CD4-positive, CD25-positive, alpha-beta regulatory T cell (primary cell): ENCODE measurements at places on chromosomes 3 and 15.

GRCh38 chr3:131699001-131699400, 196.2 kb upstream of the MRPL3 start:
- no peak for DNase-seq

GRCh38 chr3:47002171-47003055, 22.9 kb downstream of the NBEAL2 start:
- DNase-seq, result no peak

- DNase-seq, result no peak
Measured at GRCh38 chr15:92095693-92096092, 242.2 kb downstream of the SLCO3A1 start.

- no peak for DNase-seq
Measured at GRCh38 chr3:195025056-195025883, 245.7 kb downstream of the XXYLT1 start.

DNA sequence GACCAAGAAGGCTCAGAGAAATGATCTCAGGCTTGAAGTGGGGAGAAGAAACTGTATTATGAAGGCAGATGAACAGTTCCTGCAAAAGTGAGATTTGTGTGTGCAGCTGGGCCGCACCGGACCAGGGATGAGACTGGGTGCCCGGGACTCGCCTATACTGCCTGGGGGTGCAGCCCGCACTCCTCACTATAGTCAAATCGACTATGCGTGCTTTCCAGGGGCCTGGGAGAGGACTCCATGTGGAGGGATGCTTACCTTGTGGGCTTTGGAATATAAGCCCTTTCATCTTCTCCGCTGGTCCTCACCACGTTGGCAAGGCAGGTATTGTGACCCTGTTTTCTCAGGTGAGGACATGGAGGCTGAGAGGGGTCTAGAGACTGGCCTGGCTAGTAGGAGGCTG, 32.9 kb upstream of the APOD start:
- no peak for DNase-seq

GRCh38 chr3:125110016-125110875, 54.4 kb upstream of the HEG1 start:
- peak; percentile 19 for DNase-seq

DNA sequence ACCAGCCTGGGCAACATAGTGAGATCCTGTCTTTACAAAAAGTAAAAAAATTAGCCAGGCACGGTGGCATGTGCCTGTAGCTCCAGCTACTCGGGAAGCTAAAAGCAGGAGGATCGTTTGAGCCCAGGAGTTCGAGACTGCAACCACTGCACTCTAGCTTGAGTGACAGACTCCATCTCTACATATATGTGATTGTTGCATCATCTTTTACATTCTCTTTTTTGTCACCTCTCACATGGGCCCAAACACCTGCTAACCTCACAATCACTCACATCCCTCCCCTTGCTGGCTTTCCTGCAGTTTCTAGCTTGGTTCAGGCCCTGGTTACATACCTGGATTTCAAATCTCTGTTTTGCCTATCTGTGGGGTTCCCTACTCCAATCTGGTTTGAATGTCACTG, 19.4 kb downstream of the MYLK start:
- DNase-seq, result no peak
